HFFc6 (cell line): ENCODE measurements at places on chromosomes 12 and 14. TPM values are rescaled to one million over a fixed set of nuclear protein-coding genes. Genes with fewer than 3 reads are reported as not detected.

DNA sequence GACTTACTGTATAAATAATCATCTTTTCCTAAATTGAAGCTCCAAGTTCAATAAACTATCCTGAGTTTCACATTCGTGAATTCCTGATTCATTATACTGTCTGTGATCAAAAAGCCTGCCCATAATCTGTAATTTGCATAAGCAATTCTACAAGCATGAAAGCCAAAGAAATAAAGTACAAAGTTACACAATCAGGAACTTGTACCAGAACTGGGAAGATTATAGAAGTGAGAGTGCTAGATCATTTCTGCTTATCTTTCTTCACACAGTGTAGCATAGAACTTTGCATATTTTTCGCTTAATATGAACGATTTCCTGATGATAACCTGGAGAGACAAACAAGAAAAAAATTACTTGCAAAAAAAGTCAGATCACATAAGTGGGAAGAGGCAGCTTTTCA lies 308.2 kb downstream of the C12orf50 start:
- no peak overlapping the region for H3K27ac ChIP-seq
- no peak for DNase-seq
- H3K4me3 ChIP-seq, result no peak overlapping the region
- H3K4me1 ChIP-seq, result no peaks in the 10 kb centered on the region
- no peaks in the 10 kb centered on the region for H3K36me3 ChIP-seq

- H3K4me3 ChIP-seq, result no peak overlapping the region
- H3K27ac ChIP-seq, result peak overlapping the region; percentile 13; the same call in 1 of the 2 replicates
- H3K27me3 ChIP-seq, result peaks cover 5% of the 10 kb centered on the region
- DNase-seq, result peak; percentile 6
Measured at GRCh38 chr12:118456741-118457140, 80.4 kb downstream of the SUDS3 start.

Gene RNFT2
- total RNA-seq, result 7.4 to 11.3 TPM (median 8.7 TPM) in 3 replicates

Gene KRT75
- total RNA-seq, result not detected in 3 replicates

Gene IL31
- total RNA-seq, result not detected in 3 replicates

Gene PRH2
- total RNA-seq, result not detected in 3 replicates

Gene CFAP54
- total RNA-seq, result 0.09 to 0.66 TPM (median 0.47 TPM) in 3 replicates
